Liver (tissue), 10 donors: ENCODE measurements at places on chromosomes 1 and 21. TPM values are rescaled to one million over a fixed set of nuclear protein-coding genes. Genes with fewer than 3 reads are reported as not detected.

ARHGAP29 gene
- 8.3 TPM for polyA plus RNA-seq

GRCh38 chr1:90671251-90671650 is 45.9 kb downstream of the BARHL2 start:
- H3K4me1 ChIP-seq, result no peaks in the 10 kb centered on the region
- no peak for DNase-seq
- no peak overlapping the region for H3K27ac ChIP-seq
- H3K27me3 ChIP-seq, result no peaks in the 10 kb centered on the region
- no peaks in the 10 kb centered on the region for H3K36me3 ChIP-seq
- no peak overlapping the region for H3K4me3 ChIP-seq

DNA sequence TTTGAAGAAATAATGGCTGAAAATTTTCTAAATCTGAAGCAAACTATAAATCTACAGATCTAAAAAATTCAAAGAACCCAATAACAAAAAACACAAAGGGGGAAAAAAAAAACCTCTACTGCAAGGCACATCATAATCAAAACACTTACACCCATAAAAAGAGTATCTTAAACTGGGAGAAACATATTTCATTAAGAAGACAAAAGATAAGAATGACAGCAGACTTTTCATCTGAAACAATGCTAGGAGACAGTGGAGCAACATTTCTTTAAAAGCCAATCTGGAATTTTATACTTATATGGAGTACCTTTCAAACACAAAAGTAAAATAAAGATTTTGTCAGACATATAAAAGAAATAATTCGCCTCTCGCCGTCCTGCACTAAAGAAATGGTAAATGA is 49.1 kb downstream of the COP1 start:
- H3K27me3 ChIP-seq, result no peaks in the 10 kb centered on the region
- H3K4me1 ChIP-seq, result no peaks in the 10 kb centered on the region
- no peak overlapping the region for H3K27ac ChIP-seq

DNA sequence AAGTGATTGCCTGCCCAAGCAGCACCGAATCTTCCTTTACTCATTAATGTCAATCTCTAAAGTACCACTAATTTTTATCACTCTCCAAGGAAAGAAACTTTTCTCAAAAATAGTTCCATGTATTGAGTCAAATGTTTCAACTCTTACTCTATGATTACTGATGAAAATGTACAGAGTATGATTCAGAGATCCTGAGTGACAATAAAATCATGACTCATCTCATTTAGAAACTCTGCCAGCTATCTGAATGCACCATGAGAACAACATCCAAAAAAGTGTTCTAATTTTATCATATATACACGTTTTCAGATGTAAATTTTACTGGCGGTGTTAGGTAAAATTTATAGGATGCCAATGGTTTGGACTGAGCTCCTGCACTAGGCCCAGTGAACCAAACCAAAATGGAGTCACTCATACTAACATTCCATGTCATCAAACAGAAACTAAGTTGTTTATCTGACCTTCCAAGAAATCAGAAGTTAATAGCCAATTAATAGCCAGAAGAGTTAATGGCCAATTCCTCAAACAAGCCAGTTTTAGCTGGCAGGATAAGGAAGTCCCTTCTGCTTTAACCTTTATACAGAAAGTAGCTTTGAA is 22.6 kb downstream of the PLPPR5 start:
- no peaks in the 10 kb centered on the region for H3K4me1 ChIP-seq
- H3K36me3 ChIP-seq, result no peaks in the 10 kb centered on the region
- no peak overlapping the region for H3K4me3 ChIP-seq
- H3K27me3 ChIP-seq, result no peaks in the 10 kb centered on the region
- H3K27ac ChIP-seq, result no peak overlapping the region

- no peaks in the 10 kb centered on the region for H3K27me3 ChIP-seq
- H3K27ac ChIP-seq, result peak overlapping the region; percentile 32
- peaks cover 2% of the 10 kb centered on the region for H3K36me3 ChIP-seq
Measured at GRCh38 chr1:8370905-8371315, 53.0 kb downstream of the SLC45A1 start.

DNA sequence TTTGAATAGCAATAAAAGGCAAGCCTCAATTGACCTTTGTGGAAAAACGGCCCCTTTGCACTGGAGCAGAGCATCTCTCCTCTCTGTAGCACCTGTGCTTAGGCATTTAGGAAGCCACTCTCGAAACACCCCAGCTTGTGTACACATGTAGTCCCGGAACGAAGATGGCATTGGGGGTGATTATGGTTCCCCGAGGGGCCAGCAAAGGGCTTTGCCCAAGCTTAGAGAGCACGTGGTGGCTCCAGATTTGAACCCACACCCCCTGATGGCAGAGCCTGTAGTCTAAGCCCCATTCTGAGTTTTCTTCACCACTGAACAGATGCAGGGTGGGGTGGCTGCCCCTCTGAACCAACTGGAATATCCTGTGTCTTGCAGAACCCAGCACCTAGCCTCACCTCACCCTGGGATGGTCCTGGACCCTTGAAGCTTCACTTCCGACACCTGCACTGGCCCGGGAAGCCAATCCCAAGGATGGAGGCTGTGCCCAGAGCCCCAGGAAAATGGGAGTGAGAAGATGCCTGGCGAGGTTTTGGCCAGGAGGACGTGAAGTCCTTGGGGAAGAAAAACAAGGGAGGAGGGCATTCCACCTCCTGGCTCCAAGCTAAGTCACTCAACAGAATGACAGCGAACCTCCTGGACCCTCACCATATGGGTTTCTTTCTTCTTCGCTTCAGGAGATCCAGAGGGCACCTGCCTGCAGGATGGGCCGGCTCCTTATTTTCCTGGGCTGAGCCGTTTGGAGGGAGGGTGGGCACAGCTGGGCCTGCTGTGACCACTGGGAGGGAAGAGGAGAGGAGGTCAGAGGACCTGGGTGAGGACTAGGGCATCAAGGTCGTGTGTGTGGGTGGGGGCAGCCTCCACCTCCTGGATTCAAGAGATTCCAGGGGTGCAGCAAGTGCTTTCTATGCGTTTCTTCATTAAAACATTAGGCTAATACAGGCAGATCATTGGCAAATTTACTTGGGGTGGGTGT is 37.7 kb downstream of the IGFN1 start:
- H3K4me1 ChIP-seq, result no peaks in the 10 kb centered on the region

DNA sequence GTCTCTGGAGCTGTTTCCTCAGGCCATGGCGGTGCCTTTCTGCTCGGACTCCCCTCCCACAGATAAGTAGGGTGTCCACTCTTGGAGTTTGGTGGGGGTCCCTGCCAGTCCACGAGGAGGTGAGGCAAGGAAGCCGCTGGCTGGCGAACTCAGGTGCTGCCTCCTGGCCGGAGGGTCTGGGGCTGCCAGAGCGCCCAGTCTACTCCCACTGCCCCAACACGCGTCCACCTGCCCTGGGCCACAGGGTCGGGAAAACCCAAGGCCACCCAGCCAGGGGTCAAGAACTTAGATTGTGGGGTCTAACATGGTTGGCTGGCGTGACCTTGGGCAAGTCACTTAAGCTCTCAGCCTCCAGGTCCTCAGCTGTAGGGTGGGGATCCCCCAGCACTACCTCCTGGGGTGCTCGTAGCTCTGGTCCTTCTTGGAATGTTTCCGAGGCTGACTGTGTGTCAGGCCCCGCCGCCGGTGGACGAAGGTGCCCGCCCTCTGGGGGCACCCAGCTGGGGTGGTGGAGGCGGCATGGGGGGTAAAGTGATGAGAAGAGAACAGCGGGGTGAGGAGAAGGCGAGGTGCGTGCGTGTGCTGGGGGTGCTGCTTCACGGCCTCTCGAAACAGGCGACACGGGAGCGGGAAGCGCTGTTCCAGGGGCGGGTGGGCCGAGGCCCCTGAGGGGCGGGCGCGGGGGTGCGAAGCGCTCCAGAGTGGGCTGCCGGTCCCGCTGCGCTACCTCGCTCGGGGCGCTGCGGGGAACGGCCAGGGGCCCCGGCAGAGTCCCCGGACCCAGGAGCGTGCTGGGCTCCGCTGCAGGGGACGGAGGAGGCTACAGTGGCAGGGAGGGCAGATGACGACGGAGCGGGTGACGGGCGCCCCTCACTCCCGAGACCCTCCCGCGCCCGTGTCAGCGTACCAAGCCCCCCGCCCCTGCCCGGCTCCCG is 1.2 kb downstream of the SH2D5 start:
- peaks cover 6% of the 10 kb centered on the region for H3K4me1 ChIP-seq
- no peak overlapping the region for H3K4me3 ChIP-seq
- H3K36me3 ChIP-seq, result no peaks in the 10 kb centered on the region
- no peak for DNase-seq
- H3K27ac ChIP-seq, result no peak overlapping the region
- no peaks in the 10 kb centered on the region for H3K27me3 ChIP-seq

DNA sequence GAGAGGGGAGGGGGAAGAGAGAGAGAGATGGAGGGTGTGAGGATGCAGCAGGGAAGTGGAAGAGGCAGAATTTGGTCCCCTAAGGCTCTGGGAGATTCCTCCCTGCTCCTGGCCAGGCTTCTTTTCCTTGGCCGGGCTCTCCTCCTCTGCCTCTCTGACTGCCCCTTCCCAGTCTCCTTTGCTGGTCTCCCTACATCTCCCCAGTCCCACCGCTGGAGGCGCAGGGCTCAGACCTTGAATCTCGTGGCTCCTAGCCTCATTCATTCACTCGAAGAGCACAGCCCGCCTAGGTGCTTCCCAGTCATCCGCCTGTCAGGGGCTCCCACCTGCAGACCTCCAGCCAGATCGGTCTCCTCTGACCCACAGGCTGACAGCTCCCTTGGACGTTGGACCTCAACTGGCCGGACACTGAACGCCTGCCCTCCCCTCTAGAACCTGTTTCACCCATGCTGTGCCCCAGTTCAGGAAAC is 76.5 kb downstream of the VWA5B1 start:
- no peaks in the 10 kb centered on the region for H3K36me3 ChIP-seq
- H3K27me3 ChIP-seq, result peaks cover 9% of the 10 kb centered on the region
- H3K27ac ChIP-seq, result no peak overlapping the region
- H3K4me3 ChIP-seq, result no peak overlapping the region
- DNase-seq, result no peak

GRCh38 chr1:229396585-229397206 is 37.2 kb downstream of the ACTA1 start:
- no peaks in the 10 kb centered on the region for H3K4me1 ChIP-seq
- no peaks in the 10 kb centered on the region for H3K36me3 ChIP-seq
- DNase-seq, result no peak
- H3K27ac ChIP-seq, result no peak overlapping the region
- H3K4me3 ChIP-seq, result no peak overlapping the region

FGR gene
- polyA plus RNA-seq, result 4.6 TPM
